SW 1271 (cell line): ENCODE measurements at places on chromosomes 4 and X.

DNA sequence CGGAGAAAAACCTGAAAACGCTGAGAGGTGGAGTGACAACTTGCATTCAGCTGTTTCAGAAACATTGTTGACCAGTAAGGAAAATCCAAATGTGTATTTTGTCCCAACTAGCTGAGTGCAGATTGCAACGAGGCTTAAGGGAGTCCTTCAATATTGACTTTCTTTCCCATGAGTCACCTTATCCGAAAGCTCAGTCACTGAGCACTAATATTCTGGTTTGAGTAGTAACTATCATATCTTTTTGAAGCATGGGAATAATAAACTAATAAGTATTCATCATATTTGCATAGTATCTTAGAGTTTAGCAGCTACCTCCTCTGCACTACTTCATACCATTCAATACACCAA lies 604.3 kb downstream of the PACRGL start:
- DNase-seq = no peak

DNA sequence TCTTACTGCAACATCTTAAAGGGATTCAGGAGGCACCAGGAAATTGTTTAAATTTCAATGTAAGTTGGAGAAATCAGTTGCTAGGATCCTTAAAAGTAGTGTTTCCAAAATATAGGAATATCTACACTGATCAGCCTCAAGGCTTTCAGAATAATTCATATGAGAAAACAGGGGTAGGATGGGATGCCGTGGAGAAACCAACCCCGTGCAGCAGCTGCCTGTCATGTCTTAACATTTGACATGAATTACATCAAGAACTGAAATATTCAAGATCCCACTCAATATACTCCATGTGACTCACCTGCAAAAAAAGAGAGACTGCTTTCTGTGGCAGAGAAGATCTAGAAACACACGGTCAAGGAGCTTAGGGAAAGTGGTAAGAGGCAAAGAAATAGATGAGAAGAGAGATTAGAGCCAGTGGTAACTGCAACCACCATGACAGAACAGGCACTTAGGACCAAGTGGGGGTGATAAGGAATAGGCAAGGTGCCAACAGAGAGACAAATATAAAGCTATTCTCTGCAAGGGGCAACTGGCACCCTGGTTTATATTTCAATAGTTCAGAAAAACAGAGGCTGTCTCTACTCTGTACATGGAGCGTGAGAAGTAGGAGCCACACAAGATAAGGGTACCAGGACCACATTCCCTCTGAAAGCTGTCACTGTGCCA lies 64.0 kb downstream of the SLC39A8 start:
- DNase-seq = no peak

- DNase-seq = no peak
Observed at GRCh38 chr4:176849076-176849475, 56.4 kb upstream of the VEGFC start.

DNA sequence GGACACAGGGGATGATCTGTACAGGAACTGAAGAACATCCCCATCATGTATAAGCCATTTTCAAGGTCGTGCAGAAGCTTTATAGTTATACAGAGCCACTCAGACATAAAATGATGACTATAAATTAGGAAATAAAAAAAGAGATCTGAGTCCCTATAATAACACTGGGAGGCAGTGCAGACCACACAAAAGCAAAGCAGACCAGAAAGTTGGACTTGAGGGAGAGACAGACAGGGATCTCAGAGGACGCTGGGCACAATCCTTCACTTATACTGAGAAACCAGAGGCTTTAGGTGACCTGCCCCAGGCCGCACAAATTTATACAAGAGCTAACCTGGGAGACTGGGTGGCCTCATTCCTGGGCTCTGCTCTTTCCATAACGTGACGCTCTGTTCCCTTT lies 70.5 kb downstream of the HADH start:
- DNase-seq = peak; percentile 8

- no peak for DNase-seq
Observed at GRCh38 chrX:98207947-98208346, 1324.2 kb downstream of the RPA4 start.

DNA sequence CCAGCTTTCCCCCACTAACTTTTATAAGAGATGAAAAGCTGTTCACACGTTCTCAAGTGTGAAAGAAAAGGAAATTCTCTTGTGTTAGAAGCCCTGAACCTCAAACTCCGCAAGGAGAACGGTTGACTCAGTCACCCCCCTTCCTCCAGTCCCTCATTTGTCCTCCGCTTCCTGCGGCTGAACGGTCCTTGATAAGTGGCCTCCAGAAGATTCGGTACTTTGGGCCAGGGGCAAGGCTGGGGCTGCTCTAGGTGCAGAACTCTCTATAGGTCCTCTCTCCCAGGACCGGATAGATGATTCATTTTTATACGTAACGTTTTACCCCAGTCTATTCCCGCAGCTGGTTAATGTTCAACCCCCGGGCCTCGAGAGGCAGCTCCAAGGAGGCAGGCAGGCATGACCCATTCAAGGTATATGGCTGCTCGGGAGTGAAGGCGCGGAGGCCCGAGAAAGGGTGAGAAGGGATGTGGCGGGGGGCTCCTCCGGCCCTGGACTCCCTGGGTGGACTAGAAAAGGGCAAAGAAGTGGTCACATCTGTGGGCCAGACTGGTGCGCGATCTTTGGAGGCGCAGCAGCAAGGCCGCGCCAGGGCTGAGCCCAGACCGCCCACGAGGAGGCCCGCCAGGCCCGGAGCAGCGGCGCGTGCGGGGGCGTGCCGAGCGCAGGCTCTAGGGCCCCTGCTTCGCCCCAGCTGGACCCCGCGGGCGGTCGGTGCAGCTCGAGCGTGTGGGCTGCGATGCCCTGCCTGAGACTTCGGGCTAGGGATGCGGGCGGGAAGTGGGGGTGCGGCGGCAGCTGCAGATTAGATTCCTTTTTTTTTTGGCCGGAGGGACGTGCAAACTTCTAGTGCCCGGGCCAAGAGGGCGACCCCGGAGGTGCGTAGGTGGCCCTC lies 11.7 kb downstream of the PITX2 start:
- DNase-seq = no peak
